NCI-H226 (cell line): ENCODE measurements at places on chromosomes 2 and 18.

DNA sequence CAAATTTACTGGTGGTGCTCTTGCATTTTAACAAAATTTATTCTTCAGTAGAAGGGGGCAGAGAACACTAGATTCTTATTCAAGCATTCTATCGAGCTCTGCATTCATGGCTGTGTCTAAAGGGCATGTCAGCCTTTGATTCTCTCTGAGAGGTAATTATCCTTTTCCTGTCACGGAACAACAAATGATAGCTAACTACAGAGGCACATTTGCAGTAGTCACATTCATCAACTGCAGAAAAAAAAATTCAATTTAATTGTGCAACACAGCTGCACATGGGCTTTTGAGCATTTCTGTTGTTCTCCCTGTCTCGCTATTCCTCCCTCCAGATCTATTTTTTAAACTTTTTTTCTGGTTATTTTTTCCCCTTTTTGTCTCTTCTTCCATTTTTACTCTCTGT lies 13.0 kb upstream of the DLX1 start:
- no peak for DNase-seq

DNA sequence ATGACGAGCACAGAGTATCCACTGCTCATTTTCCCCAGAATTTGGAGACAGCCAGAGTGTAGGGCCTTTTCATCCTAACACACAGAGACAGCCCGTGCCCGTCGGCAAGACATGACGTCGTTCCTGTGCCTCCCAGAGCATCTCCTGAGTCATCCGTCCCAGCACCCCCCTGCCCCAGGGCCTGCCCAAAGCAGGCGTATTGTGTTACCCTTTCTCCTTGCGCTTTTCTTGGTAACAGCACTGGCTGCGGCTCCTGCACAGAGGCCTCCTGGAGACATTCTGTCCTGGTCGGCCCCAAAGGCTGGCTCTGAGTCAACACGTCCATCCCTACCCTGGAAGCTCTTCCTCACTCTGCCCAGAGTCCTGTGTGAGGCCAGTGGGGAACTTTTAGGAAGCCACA lies 217.1 kb downstream of the KLHL29 start:
- peak; percentile 71 for DNase-seq

GRCh38 chr2:60337142-60337497 lies 216.3 kb downstream of the BCL11A start:
- DNase-seq, result no peak

DNA sequence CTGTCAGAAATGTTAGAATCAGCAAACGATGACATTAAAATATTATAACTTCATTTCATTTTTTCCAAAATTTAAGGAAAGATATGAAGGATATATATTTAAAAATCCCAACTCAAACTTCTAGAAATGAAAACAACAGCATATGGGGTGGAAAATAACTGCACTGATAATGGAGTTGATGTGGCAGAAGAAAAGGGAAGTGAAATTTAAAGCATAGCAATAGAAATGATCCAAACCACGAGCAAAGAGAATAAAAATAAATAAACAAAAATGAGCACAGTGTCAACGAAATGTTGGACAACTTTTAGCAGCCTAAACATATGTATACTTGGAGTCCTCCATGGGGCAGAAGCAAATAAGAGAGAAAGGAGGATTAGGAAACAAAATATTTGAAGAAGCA lies 280.2 kb downstream of the KCNJ3 start:
- no peak for DNase-seq

DNA sequence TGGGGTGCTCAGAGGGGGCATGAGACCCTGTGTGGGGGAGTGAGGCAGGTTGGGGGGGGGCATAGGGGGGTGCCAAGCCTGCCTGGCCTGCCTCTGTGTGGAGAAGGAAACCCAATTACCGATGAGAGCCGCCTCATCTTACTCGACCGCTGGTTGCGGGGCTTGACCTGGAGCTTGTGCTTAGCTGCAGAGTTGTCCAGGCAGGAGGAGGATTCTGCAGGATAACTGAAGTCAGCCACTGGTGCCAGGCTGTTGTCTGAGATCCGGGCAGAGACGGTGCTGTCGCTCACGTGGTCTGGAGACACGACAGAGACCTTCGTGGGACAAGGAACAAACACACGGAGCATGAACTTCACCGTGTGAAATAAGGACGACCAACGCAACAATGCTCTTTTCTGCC lies 95.9 kb upstream of the MGAT4A start:
- DNase-seq, result no peak

DNA sequence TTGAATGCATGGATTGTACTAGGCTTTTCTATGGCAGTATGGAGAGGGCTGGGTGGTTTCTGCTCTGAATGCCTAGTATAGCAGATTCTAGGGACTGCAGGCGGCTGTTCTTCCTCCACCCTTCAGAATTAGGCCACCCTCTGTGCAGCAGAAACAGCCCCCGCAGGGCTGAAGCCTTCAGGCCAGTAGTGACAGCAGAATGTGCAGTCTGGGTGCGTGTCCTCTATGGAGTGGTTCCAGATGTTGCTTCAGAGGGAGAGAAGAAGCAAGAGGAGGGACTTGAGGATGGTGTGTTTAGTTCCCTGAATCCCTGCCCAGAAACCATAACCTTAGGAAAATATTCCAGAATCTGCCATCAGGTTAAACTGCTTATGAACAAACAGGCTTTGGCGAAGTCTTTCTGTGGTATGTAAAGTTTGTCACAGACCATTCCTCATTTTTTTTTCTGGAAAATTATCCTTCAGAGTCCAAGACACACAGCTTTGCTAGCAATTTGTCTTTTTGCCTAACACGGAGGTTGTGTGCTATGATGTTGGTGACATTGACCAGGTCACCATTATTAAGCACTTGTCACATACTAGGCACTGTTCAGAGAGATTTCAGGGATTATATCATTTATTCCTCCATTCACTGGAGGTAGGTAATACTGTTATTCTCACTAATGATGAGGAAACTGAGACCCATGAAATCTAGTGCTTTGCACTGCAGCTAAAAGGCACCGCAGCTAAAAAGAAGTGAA lies 21.1 kb downstream of the CASP10 start:
- DNase-seq, result no peak
